CD8-positive, alpha-beta T cell (primary cell): ENCODE measurements at places on chromosomes 6 and 20.

GRCh38 chr6:122098201-122098678, 301.2 kb upstream of the HSF2 start:
- no peak for DNase-seq

DNA sequence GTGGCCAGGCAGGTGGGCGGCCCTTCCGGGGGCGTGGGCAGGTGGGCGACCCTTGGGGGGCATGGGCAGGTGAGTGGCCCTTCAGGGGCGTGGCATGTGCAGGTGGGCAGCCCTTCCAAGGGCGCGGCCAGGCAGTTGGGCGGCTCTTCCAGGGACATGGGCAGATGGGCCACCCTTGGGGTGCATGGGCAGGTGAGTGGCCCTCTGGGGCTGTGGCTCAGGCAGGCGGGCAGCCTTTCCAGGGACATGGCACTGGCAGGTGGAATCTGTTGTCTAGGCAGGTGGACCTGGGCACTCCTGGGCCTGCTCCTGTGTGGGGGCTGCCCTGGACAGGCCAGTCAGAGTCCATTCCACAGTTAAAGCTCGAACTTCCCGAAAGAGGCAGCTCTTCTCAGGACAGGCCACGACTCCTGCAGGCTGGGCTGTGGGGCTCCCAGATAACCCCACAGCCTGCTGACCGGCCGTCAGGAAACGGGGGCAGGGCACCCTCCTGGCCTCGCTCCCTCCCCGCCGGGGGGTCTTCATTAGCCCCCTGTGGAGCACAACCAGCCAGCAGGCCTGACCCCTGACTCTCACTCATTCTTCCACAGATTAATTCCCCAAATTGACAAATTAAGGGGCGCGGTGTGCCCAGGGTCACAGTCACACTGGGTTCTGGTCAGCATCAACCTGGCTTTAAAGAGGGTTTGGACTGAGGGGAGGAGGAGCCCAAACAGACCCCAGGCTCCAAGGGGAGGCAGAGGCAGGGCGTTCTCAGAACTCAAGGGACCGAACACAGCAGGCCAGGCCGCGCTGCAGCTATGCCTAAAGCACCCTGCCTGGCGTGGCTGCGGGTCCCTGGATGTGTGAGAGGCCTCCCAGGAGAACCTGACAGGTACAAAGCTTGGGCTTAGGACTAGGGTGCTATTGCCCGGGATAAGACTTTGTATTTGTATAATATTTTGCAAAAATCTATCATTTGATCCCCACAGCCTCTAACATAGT, 130.0 kb downstream of the DLL1 start:
- no peak for DNase-seq

- DNase-seq, result no peak
Observed at GRCh38 chr6:123213921-123214320, 217.9 kb downstream of the CLVS2 start.

DNA sequence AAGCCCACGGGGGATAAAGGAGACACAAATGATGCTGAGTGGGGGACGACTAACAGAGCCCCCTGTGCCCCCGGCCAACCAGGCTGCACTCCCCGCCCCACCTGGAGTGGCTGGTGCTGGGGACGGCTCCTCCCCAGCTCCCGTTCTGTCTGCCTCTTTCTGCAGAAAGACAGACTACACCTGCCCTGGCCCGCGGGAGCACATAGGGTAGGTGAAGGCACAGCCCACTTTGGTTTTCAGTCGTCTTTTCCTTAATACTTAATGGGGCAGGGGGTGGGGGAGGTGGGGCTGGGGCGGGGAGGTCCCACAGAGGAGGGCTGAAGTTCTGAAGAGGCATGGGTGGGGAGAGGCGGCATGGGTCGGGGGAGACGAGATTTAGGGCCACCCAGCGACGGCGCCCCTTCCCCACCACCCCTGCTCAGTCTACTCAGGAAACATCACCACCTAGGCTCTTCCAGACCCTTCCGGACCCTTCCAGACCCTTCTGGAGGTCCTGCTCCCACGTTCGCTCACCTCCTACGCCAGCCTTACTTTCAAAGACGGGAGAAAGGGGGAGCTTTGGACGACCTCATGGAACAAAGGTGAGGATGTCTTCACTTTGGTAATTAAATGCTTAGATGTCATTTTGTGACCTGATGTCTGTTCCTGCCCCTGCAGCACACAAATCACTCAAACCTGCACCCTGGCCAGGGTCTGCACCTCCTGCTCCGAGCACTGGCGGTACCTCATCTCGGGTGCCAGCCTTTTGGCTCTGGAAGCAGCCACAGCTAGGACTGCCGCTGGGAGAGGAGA, 21.2 kb upstream of the FRMD1 start:
- DNase-seq, result no peak

- no peak for DNase-seq
Observed at GRCh38 chr20:43220612-43221011, 30.9 kb upstream of the PTPRT start.

- no peak for DNase-seq
Observed at GRCh38 chr6:31607317-31607716, 7.7 kb upstream of the AIF1 start.

DNA sequence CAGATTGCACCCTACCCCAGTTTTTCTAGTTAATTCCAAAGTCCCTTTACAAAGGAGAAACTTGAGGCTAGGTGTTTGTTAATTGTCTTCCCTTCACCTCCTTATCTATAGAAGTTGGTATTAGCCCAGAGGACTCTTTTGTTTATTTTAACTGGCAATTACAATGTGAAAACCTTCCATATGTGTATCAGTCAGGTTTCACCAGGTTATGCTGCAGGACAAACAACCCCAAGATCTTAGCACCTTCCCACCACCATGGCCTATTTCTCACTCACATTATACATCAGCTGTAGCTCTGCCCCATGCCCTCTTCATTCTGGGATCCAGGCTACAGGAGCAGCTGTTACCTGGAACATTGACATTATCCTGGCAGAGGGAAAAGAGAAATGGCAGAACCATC, 31.1 kb downstream of the SNHG17 start:
- no peak for DNase-seq

DNA sequence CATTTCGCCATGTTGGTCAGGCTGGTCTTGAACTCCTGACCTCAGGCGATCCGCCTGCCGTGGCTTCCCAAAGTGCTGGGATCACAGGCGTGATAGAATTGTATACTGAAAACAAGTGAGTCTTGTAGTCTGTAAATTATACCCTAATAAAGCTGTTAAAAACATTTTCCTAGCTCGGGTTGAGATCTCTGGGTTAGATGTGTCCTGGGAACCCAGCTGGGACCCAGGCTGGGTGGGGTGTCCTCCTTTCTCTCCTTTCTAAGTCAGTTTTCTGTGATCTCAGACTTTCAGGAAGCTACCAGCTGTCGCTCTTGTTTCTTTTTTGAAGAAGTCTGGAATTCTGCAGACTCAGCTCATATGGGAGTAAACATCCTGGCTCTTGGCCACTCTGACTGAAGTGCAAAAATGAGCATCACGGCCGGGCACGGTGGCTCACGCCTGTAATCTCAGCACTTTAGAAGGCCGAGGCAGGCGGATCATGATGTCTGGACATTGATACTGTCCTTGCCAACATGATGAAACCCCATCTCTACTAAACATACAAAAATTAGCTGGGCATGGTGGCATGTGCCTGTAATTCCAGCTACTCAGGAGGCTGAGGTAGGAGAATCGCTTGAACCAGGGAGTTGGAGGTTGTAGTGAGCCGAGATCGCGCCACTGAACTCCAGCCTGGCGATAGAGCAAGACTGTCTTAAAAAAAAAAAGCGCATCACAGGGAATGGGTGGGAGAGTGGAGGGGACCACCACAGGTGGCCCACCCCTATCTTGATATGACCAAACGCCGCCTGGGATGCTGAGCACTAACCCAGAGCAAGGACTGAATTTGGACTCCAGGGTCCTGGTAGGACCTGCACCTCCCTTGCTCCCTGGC, 9.9 kb upstream of the PCIF1 start:
- DNase-seq, result no peak

- no peak for DNase-seq
Observed at GRCh38 chr6:33082702-33083101, 6.9 kb downstream of the HLA-DPB1 start.

DNA sequence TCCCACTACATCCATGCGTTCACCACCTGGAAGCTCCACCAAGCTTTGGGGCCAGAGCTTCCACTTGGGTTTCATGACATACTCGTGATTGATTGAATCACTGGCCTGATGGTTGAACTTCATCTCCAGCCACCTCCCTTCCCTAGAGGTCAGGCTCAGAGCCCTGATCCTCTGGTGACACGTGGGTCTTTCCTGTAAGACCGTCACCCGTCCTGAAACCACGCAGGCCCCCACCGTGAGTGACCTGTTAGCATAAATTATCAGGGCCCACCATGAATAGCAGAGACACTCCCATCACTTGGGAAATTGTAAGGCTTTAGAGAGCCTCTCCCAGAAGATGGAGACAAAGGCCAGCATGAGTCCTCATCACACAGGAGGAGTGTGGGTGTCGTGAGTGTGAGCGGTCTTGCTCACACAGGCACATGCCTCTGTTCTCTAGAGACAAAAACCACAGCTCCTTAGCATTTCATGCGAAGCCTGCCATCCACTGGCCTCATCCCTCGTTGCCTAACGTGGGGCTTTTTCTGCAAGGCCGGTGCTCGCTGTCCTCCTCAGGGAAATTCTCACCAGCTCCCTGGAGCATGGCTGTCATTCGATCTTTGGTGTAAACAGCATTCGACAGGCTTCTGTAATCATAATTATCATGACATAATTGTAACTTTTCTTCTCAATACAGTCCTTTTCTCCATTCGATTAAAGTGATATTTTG, 65.1 kb upstream of the DUSP22 start:
- DNase-seq, result no peak

- no peak for DNase-seq
Observed at GRCh38 chr6:116393430-116393829, 22.7 kb downstream of the DSE start.

- no peak for DNase-seq
Observed at GRCh38 chr6:130517444-130517931, 151.7 kb downstream of the TMEM200A start.

DNA sequence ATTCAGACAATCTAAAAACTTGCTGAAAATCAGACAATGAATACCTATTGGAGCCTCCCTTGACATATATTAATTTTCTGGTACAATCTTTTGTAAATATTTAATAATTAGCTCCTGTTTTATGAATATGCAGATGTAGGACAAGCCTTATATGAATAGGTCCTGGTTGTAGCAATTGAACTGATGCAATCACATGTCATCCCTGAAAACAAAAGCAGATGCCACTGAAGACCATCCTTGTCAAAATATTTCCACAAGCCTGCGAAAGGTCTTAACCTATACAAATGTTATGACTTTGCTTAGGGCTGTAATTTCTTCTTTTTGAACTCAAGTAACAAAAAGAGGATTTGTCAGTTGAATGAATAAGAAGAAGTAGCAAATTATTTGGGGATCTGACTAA, 722.1 kb downstream of the EYS start:
- no peak for DNase-seq

DNA sequence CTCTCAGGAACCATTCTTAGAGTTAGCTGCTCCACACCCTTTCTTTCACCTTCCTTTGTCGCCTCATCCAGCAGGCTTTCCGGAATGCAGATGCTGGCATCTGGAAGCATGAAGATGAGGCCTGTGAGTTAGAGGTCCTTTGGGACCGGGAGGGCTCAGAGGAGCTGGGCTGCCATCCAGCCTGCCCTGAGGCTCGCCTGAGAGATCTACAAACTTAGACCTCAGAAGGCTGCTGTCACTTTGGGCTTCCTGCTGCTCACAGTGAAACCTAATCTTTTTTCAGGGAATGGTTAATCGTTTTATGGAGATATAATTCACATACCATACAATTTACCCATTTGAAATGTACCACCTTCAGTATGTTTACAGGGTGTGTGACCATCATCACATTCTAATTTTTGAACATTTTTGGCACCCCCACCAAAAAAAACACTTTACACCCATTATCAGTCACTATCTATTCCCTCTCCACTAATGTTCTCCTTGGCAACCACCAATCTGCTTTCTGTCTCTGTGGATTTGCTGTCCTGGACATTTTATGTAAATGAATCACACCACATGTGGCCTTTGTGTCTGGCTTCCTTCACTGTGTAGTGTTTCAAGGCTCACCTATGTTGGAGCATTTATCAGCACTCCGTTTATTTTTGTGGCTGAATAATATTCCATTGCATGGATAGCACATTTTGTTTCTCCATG, 20.0 kb upstream of the MPC1 start:
- DNase-seq, result no peak

DNA sequence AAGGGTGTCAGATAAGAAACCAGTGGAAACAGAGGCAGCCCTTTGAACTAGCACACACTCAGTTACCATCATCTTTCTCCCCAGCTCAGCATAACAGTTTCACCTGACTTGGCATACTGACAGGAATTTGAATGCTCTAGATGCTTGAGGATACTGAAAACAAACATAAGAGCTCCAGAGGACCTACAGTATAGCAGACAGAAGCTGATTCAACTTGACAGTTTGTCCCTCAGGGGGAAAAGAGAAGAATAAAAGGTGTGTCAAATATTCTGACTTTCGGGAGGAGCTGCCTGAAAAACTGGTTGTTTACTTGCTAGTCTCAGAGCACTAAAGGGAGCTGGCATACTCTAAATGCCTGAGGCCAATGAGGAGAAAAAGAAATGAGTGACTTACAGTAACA, 35.1 kb downstream of the EYS start:
- no peak for DNase-seq

GRCh38 chr6:116300566-116300965, 20.8 kb upstream of the TSPYL1 start:
- no peak for DNase-seq

- no peak for DNase-seq
Observed at GRCh38 chr6:46521464-46521971, 30.3 kb upstream of the RCAN2 start.

DNA sequence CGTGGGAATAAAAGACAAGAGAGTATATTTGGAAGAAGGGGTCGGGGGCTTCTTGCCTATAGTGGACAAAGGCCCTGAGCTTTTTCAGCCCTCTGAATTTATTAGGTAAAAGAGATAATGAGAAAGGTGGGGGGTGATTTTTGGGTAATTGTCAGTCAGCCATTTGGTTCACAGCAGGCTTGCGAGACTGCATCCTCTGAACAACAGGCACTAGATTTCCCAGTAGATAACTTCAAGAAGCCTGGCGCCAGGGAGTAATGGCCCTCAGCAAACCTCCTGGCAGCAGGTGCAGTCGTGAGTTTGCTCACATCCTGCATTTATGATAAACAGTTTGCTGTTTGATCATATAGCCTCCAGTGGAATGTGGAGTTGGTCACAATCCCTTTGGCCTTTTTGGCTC, 609.0 kb downstream of the DHX35 start:
- no peak for DNase-seq

GRCh38 chr6:49855221-49855620, 11.1 kb downstream of the CRISP1 start:
- no peak for DNase-seq

GRCh38 chr6:107870381-107870780, 46.3 kb upstream of the SCML4 start:
- DNase-seq, result no peak

- DNase-seq, result no peak
Observed at GRCh38 chr6:72733045-72733444, 111.2 kb downstream of the KCNQ5 start.
